HCT116 (cell line): ENCODE measurements at places on chromosomes 11 and 22.

DNA sequence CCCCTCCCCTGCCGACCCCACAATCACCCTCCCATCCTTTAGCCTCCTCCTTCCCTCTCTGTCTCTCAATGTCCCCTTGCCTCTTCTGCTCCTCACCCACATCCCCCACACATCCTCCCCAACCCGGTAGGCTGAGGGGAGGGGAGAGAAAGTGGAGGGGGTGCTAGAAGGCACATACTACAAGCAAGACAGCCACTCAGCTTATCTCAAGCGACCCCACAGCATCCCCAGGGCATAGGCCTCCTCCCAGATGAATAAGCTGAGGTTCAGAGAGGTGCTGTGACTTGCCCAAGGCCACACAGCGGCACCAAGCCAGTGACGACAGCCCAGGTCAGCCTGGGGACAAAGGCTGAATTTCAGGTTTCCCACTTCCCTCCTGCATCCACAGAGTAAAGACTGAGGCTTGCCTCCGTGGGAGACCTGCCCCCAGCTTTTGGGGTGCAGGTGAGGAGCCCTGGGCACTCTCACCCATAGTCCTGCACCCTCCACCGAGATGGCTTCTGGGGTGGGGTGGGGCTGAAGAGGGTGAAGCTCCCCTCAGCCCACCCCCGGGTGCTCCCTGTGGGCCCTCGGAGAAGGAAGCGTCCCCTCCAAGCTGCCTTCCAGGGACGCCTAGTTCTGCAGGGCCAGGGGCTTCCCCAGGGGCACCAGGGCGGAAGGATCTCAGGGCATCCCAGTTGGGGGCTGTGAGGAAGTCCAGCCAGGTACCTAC is 511 bp downstream of the RAC2 start:
- no peak for DNase-seq

DNA sequence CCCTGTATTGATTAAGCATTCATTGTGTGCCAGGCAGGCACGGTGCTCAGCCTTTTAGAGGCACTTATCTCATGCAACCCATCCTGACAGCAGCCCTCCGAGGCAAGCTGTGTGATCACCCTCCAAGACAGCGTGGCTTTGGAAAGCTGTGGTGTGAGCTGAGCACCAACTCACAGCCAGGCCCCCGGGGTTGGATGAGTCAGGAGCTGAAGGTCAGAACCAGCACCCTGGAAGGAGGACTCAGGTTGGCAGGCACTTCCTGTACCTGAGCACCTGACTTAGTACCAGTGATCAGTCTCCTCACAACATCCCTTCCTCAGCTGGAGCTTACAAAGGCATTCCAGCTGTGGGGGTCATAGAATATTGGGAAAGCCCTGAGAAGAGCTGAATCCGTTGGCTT is 9.0 kb downstream of the PATZ1 start:
- DNase-seq, result no peak

GRCh38 chr22:42068291-42068690 is 2.3 kb downstream of the NAGA start:
- DNase-seq, result no peak

DNA sequence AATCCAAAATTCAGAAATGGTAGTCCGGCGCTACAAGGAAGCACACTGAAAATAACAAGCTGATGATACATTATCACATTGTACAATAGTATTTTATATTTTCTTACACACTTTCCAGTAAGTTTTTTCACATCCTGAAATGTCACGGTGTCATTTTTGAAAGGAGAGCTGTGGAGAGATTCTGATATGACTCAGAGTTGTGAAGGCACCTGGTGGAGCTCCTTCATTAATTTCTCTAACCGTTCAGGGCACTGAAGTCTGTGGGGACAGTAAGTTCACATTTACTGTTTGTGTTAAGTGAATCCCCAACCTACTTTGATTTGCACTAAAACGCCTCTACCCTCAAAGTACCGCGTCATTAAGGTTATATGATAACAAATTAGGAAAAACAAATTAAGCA is 13.3 kb downstream of the LDHAL6A start:
- DNase-seq, result no peak

- no peak for DNase-seq
These were observed 99.7 kb upstream of the TOP3B start for GRCh38 chr22:22082229-22082835.

DNA sequence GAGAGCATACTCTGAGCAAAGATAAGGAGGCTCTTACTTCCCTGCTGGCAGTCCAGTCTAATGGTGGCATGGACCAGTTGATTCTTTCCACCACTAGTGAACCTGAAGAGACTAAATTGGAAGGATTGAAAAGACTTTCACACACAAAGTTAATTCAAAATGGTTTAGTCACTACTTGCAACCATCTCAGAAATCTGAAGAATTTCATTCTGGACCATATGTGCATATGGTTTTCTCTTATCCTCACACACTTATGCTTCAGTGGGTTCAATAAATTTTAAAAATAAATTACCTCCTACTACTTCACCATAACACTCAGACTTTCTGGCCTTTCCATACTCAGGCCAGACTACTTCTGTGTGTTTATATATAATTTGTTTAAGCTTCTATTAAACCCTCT is 44.7 kb downstream of the CADM1 start:
- DNase-seq, result no peak

DNA sequence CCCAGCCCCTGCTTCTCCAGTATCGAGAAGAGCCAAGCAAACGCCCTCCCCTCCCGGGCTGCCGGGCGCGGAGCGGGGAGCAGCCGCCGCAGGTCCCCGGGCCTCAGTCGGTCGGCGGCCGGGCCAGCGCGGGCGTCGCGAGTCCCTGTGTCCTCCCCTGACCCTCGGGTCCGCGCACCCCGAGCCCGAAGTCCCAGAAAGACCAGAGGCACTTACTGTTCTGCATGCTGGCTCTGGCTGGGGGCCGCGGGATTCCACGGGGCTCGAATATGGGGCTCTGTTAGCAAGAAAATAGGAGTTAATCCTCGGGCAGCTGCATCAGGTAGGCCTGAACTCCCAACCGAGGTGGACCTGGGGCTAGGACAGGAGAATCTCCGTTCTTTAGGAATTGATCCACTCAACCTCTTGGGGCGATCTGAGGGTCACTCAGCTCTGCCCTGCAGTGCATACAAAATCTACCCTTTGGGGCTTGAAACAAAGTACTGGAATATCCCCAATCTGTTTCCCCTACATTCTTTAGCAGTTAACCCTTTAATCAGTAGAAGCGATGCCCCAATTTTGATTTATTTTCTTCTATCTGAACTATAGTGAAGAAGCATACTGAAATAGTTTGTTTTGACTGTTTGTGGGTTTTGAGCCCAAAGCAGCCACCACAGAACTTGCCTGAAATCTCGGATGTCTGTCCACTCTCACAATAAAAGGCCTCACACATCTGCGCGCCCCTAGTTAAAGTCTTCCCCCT is 4.8 kb downstream of the PAX6 start:
- DNase-seq, result no peak

GRCh38 chr22:24067587-24068376 is 56.7 kb downstream of the CABIN1 start:
- no peak for DNase-seq

- DNase-seq, result no peak
These were observed 274.9 kb upstream of the ZC3H12C start for GRCh38 chr11:109818290-109818689.

DNA sequence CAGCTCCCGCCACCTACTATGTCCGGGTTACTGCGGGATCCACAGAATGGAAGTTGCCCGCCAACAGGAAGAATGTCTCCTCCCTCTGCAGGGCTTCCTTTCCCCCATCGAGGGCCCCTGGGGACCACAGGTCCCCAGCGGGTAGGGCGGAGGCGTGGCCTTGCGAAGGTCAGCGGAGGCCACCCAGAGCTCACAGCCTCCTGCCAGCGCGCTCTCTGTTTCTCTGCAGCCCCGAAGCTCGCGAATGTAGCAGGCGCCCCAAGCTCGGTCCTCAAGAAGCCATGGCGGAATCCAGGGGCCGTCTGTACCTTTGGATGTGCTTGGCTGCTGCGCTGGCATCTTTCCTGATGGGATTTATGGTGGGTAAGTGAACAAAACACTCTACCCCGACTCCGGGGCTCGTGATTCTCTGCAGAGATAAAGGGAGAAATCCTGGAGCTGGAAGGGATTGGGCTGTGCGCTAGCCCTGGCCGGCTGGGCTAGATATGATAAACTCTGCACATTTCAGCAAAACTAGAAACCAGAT is at the start of gene NAALAD2:
TSS of gene NAALAD2 (plus strand) at position 186 of the 526 bp plus-strand sequence. CDS start at position 282, 96 bp downstream.
- no peak for DNase-seq
